HEK293T (cell line): ENCODE measurements at places on chromosomes 7 and 10.

DNA sequence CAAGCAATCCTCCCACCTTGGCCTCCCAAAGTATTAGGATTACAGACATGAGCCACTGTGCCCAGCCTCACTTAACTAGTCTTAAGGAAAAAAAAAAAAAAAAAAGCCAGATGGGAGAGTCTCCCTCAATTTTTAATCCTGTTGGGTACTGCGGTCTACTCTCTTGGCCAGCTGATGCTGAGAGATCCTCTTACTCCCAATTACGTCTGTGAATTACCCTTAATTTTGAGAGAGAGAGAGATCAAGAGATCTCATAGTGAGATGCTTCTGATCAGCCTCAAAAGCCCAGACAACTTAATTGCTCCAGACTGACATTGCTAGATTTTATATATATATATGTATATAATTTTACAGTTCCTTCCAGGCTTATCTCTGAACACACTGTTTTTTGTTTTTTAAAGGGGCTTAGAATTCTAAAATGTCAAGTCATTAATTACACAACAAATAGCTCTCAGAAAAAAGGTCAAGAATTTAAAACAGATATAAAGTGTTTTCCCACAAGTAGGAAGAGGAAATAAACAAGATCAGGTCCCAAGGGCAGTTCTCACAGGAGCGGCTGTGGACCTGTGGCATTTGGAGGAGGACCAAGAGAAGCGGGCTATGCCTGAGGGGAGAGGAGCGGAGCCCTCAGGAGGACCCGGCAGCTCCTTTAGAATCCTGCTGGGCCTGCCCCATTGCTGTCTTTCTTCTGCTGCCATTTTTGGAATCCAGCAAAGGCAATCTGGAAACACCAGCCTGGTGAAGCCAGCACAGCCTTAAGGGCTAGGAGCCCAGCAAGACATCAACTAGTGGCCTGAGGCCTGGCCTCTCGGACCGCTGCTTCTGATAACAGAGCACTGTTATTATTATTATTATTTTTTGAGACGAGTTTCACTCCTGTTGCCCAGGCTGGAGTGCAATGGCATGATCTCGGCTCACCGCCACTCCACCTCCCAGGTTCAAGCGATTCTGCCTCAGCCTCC is 30.1 kb downstream of the DENND2A start:
- DNase-seq = no peak

GRCh38 chr7:42262964-42263363 is 26.0 kb upstream of the GLI3 start:
- no peak for DNase-seq

DNA sequence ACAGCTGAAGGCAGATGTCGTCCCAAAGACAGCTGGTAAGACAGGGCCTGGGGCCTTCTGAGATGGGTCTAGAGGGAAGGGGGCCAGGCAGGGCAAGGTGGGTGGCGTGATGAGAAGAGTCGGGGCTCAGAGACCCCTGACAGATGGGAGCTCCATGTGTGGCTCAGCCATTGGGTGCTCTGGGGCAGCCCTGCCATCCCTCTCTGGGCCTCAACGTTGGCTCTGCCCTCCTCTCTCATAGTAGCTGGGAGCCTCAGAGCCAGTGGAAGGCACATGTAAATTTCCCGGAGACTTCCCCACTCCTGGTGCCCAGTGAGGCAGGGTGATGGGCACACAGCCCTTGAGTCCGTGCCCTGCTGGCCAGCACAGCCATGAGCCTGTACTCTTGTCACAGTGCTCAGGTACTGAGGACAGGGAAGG is 1.8 kb downstream of the PPIF start:
- DNase-seq = no peak

DNA sequence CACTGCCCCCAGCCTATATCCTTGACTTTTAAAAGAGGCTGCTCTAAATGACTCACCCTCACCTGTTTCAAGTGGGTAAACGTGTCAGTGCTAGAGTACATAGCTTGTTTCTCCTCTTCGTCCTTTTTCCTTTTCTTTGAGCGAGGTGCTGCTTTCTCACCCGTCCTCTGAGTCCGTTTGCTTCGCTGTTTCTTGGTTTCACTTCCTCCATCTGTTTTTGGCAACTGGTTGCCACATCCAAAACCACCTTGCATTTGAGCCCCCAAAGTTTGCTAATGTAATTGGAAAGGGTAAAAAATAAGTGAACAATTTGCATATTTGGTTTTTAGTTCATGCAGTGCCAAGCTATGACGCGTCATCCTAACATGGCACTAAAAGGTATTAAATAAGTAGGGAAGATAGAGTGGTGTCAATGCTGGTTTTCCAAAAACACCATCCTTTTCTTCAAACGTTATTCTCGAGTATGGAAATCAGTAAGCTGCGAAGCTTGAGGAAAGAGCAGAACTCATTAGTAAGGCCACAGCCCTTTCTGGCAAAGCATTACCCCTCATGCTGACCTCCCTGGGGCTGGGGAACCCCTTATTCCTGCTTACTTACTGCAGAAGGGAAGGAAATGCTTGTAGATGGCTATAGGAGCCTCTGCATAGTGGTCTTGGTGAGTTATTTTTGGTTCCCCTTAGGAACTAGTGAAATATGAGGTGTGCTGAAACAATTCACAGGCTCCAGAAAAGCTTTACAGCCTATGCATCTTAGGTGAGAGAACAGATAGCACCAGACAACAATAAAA is 133.5 kb downstream of the GALNT11 start:
- no peak for DNase-seq

DNA sequence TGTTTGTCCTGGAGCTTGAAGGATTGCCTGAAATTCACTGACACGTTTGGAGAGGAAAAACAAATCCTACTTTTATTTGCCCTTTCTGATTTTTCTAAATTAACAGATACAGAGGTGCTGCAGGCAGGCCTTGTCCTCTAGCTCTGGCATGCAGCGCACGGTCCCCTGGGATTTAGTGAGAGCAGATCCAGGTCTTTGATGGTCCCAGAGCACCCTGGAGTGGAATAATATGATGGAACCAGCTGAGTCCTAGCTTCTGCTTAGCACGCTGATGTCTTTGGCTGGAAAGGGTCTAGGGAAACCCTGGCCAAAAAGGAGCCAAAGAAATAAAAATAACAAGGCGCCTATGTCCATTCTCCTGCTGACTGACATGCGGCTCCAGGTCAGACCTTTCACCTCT is 40.5 kb downstream of the C10orf120 start:
- DNase-seq = no peak

DNA sequence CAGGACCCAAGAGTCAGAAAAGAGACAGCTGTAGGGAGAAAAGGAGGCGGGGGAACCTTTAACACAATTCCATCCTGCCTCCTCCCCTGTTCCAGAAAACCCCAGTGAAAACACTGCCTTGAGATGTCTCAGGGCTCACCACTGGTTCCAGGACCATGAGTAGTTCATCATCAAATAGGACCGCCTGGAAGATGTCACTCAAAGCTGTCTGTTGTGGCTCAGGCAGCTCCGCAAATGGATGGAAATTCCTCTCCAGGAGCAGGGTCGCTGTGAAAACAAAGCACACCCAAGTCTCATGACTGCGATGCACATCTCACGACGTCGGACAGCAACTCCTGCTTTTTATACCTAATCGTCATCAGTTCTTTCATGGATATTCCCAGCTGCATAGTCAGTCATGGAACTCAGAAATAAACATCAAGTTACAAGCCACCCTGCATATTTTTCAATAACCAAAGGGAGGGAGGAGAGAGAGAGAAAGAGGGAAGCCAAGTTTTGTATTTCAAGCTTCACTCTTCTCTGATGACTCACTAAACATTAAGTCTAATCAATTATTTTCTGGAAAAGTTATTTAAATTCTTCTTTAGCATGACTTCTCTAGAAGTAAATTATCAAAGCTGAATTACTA is 49.2 kb downstream of the GSDME start:
- no peak for DNase-seq

GRCh38 chr10:90141791-90142190 is 440.4 kb downstream of the KIF20B start:
- no peak for DNase-seq

DNA sequence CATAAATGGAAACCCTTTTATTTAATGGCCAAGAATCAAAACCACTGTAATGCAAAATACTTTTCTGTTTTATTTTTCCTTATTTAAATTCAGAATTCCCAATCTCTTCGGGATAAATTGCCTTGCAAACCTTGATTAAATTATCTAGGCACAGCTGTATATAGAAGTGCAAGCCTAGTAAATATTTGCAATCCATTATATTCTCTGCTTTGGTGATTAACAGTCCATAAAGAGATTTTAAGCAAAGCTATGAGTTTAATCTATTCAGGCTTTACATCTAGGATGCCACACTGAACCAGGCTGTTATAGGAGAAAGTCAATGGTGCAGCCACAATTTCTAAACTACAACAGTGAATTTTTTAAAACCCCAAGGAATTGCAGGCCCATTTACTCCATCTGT is 43.6 kb upstream of the THSD7A start:
- no peak for DNase-seq

DNA sequence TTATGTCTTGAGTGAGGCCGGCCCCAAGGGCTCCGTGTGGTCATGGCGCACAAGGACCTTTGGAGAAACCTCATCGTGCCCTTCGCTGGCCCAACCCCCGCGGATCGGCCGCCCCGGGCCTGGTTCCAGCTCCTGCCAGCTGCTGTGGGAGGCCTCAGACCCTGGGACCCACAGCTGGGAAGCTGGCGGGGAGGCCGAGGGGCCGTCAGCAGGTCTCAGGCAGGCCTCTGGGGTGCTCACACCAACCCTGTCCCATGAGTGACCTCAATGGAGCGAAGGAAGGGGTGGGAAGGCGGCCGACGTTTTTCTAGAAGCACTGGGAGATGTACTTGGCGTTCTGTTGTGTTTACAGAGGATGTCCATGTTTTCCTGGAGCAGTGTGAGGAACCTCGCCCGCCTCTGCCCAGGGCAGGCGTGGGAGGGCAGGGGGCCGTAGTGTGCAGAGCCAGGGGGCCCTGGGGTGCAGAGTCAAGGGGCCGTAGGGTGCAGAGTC is 18.6 kb upstream of the ADGRA1 start:
- no peak for DNase-seq

GRCh38 chr7:47818796-47819606 is 129.3 kb downstream of the PKD1L1 start:
- peak; percentile 64 for DNase-seq

GRCh38 chr10:62244785-62245467 is 23.7 kb downstream of the RTKN2 start:
- DNase-seq = peak; percentile 40

GRCh38 chr7:51459809-51460208 is 143.2 kb upstream of the COBL start:
- no peak for DNase-seq

GRCh38 chr7:11172835-11173234 is 199.2 kb downstream of the PHF14 start:
- no peak for DNase-seq

GRCh38 chr7:98997846-98998245 is 119.5 kb downstream of the TRRAP start:
- DNase-seq = no peak

DNA sequence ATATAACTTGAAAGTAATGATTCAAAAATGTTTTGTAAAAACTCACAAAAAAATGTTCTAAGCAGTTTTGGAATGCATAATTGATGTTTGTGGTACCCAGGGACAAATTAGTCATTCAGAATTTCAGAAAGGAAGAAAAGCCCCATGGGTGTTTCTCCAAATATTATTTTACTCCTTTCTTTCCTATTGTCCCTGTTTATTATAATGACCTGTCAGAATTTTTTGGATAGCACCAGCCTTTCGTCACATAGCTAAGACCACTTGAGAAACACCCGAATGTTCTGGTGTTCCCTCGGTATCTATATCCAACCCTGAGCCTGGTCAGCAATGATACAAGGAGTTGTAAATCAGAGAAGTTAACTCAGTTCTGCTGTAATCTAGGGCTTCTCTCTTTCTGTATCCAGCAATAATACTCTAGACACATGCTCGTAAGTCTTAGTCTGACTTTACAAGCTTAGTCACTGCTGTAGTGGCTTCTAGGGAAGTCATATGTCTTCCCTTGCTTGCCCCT is 64.8 kb upstream of the MEOX2 start:
- DNase-seq = no peak
